ENCODE measurements at places on chromosomes 5 and 9.

DNA sequence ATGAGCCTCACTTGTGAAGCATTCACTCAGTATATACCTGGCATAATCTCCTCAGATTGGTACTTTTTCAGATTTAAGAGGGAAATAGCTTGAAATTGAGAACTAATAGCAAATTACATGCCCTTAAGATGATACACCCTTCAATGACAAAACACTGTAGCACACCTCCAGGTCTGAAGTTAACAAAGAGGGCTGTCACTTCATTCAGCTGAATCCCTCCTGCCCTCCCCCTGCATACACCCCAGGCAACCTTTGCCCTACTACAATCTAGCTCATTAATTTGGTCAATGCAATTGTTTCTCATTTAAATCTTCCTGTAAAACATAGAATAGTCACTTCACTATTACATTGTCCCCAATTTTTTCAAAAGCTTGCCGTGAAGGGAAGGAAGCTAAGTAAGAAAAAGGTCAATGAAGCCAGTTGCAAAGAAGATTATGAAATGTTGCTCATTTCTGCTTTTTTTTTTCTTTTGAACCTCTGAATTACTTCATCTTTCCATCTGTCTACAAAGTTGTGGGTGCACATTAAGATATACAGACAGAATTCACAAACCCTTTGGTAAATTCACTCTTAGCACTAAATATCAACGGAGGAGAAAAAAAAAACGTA lies 294.8 kb upstream of the PTGER4 start:
- DNase-seq: no peak

DNA sequence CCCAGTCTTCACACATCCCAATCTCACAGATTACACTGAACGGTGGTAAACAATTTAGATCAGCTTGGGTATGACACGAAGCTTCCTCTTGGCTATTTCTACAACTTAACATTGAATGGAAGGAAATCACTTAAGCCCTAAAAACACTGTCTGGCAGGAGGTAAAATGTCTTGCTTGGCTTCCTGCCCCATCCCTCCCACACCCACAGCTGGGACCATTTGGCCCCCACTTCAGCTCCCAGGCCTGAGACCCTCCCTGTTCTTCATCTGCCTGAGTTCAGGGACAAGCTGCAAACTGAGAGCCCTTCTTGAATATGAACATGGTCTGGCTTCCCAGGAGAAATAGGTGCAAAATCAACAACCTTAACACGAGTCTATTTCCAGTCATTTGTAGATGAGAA lies 3.4 kb upstream of the COL15A1 start:
- DNase-seq: no peak

GRCh38 chr9:98998441-98999151 lies 54.9 kb downstream of the COL15A1 start:
- peak; percentile 82 for DNase-seq

- DNase-seq: peak; percentile 11
These were observed 356.1 kb downstream of the TMEM167A start for GRCh38 chr5:82721087-82721410.

- DNase-seq: no peak
These were observed 22.7 kb downstream of the WHRN start for GRCh38 chr9:114482593-114482992.

DNA sequence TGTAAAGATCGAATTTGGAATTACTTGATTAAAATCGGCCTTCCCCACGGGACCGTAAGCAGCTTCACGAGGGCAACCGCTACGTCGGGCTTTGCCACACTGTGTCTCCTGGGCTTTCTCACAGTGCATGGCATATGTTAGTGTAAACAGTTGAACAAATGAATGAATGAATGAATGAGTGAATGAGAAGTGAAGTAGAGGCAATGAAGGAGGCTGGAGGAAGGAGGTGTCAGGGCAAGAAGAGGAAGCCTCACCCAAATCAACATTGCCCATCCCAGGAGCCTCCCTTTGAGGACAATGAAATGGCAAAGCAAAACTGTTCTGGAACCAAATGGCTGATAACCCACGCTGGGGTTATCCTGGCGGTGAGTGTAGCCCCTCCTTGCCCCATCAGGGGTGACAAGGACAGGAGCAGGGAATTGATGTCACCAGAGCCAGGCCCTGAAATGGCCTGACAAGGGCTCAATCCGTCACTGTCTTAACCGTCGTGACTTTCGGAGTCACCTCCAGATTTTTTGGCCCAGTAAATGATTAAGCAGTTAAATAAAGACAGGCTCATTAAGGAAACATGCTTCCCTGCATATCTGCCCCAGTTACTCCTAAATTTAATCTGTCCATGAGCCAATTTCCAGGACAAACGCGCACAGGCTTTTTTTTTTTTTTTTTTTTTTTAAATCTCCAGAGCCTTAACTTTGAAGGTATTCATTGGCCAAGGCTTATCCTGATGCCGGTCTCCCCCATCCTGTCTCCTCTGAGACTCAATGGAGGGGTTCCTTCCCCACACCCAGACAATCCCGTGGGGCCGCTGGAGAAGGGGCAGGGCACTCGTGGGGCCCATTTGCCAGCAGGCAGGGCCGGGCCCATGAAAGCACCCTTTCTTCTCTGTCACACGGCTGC lies 88.4 kb upstream of the BOD1 start:
- DNase-seq: no peak

DNA sequence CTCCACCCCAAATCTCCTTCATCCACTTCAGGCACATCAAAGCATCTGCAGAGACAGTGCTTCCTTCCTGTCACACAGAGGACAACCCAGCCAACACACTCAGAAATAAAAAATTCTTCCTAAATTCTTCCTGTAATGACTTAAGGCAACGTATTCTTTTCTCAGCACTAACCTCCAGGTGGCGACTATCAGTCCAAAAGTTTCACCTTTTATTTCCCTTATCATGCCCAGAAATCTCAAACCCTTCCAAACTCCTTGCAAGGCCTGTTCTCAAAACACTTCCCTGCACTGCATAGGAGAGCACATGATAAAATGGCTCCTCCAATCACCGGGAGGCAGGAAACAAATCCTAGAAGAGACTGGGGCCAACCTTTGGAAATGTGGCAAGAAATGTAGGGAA lies 35.1 kb downstream of the SLIT3 start:
- peak; percentile 31 for DNase-seq

- DNase-seq: no peak
These were observed 4.8 kb upstream of the TTC23L start for GRCh38 chr5:34833976-34834793.

DNA sequence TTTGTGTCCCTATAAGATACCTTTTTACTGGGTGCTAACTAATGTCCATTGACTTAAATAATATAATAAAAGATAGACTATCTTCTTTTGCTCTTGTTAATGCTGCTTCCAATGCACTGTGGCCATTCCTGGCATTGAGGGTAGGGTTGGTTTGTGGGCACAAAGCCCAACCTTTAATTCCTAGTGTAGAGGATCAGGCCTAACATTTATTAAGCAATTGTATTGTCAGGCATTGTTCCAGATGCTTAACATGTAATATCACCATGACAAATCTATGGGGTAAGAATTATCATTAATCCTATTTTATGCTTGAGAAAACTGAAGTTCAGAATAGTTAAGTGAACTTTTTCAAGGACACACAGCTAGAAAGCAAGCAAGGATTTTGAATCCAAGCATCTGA lies 60.4 kb upstream of the GPBP1 start:
- no peak for DNase-seq

DNA sequence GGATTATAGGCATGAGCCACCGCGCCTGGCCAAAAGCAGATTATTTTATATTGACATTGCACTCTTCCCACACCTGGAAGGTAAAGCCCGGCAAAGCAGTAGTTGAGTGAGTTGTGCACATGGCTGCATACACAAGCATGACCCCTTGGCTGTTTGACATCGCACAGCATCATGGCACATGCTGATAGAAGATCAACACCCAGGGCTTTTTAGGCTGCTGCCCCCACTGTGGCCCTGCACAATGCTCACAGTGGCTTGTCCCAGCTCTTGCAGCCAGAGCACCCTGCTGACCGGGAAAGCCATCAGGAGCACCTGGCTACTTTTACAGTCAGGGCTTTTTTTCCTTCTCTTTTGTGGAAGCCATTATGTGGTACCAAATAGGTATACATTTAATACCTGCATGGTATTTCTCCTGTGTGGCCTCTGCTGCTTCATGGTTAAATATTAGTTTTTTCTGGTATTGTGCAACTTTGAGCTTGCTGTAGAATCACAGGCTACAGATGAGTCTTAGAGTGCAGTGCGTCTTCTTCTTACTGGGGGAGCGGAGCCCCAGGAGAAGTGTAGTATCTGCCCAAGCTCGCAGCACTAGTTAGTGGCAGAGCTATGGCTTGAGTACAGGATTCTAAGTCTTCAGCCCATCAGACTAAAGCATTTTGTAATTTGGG lies 264.5 kb downstream of the AOPEP start:
- DNase-seq: no peak

DNA sequence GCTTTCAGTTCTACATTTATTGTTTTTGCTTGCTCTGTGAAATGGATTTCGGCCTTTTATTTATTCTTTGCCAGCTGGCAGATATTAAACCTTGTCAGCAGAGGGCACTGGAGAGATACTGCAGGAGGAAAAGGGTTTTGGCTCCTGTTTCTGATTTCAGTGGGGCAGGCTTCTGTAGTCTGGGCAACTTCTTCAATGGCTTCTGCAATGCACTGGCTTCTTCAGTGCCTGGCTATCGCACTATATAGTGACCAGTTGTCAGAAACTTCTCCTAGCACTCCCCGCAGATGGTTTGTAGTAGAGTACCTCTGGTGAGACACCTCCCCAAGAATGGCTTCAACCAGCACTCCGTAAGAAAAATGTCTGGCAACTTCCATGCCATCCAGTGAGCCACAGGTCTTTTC lies 3.2 kb upstream of the NFX1 start:
- DNase-seq: peak; percentile 65

- DNase-seq: no peak
These were observed 105.9 kb downstream of the MRPS27 start for GRCh38 chr5:72214168-72214567.

DNA sequence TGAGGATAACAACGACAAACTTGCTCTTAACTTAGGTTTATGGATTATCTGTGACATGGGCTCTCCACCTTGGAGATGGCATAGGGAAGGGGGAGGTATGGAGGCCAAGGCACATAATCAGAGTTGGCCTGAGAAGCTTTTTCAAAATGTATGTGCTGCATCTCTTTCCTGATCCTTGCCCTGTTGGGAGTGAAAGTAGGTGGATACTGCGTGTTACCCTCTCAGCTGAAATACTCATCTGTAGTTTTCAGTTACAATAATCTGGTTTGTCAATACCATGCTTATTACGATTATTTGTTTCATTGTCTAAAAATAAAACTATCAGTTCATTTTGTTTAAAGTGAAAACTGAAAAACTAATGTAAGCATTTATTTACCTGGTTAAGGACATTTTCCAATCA lies 86.7 kb downstream of the SLC44A1 start:
- no peak for DNase-seq

- no peak for DNase-seq
These were observed 350 bp upstream of the SLC25A46 start for GRCh38 chr5:110738503-110738811.

DNA sequence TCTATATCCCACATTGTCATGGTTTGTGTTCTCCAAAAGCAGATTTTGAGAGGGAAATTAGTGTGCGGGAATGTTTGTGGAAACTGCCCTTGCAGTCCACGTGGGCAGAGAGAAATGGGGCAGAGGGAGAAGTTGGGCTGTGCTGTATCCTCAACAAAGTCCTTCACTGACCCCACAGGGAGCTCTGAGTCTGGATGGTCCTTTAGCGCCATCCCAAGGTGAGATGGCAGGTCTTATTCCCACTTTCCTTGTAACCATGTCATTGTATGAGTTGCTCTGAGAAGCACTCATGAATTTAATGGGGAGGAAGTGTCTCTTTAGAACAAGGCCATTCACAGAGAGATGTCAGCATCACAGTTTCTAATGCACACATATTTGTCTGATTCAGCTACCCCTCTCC lies 127.1 kb downstream of the ANKRD18B start:
- DNase-seq: no peak

DNA sequence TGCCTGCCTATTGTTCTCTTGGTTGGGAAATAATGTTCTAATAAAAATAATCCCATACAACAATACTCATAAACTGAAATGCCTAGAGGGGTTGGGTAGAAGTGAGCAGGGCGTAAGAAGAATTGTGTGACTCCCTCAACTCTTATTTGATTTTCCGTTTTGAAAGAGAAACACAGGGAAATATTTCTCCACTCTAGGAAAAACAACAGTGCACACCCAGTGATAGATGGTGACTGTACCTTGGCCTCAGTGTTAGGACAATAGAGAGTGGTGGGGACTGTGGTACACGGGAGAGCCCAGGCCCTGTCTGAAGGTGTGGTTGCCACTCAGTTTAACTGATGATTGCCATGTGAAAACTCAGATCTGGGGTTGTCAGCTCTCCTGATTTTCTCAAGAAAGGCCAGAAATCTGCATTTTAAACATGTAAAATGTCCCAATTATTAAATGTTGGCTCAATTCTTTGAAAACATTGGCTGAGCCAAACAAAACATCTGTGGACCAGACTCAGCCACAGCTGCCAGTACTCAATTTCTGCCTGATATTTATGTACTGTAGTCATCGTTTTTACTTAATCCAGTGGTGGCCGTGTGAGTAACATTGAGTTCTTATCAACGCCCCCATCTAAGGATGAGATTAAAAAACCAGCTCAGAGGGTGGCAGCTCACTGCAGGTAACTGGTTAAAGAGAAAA lies 103.8 kb upstream of the ZNF618 start:
- DNase-seq: peak; percentile 68

GRCh38 chr9:17635115-17635890 lies 56.4 kb downstream of the SH3GL2 start:
- no peak for DNase-seq

DNA sequence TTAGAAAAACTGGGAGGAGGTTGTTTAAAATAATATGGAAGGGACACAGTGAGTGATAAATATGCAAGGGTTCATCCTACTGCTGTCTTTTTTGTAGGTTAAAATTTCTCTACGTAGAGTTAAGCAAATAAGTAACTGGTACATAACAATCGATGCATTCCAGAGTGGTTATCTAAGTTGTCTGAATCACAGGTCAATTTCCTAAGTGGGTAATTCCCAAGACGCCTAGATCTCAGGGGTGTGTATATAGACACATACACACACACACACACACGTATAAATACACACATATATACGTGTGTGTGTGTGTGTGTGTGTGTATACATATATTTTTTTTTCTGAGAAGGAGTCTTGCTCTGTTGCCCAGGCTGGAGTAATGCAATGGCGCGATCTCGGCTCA lies 22.3 kb downstream of the CAAP1 start:
- peak; percentile 26 for DNase-seq

DNA sequence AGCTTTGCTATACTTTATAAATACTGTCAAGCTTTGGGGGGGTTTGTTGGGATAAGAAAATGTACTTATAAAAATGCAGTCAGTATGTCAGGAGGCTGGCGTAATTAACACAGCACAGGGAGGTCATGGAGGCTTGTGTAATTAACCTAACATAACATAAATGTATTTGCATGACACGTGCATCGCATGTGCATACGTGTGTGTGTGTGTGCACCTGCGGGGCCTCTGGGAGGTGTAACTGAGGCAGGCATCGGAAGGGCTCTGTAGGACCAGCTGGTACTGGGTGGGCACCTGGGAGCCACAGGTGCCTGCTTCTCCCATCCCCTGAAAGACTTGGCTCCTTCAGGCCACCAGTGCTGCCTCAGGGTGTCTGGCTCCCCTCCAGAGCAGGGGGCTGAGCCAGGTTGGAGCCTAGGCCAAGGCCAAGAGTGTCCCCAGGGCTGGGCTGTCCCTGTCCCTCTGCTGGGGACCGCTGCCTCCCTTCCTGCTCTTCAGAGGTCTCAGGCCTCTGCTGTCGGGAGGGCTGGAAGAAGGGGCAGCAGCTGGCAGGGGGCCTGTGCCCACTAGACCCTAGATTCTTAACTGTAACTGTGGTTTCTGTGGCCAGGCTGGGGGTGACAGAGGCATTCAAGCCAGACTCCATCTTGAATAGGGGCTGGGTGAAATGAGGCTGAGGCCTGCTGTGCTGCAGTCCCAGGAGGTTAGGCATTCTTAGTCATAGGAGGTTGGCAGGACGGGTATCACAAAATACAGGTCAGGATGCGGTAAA lies 9.0 kb downstream of the FCN2 start:
- no peak for DNase-seq
